ENCODE measurements at places on chromosomes 7 and 10.

GRCh38 chr7:149584530-149584929 lies 86.9 kb upstream of the ZNF746 start:
- no peak for ATAC-seq

DNA sequence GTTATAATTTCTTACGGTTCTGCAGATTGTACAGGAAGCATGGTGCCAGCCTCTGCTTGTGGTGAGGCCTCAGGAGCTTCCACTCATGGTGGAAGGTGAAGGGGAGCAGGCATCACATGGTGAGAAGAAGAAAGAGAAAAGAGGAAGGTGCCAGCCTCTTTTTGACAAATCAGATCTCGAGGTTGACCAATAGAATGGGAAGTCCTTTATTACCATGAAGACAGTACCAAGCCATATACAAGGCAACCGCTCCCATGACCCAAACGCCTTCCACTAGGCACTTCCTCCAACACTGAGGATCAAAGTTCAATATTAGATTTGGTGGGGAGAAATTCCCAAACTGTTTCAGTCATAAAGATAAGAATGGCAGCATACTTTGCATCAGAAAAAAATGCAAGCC lies 502.8 kb downstream of the GLRX3 start:
- no peak for ATAC-seq

DNA sequence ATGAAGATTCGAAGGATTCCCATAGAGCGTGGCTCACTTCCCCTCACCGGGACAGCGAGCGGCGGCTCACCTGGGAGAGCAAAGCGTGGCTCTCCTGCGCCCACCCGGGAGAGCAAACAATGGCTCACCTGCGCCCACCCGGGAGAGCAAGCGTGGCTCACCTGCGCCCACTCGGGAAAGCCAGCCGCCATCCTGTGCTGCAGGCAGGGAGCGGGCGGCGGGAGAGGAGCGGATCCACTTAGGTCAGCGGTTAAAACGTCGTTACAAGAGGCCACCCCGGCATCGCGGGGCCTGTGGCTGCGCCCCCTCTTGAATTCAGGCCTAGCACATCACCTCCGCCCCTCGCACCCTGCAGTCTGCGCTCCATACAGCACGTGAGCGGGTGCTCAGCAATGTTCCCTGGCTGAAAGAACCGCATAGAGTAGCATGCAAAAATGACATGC lies 461 bp upstream of the FIGNL1 start:
- ATAC-seq: peak; percentile 3

GRCh38 chr7:69232445-69233376 lies 365.6 kb upstream of the AUTS2 start:
- ATAC-seq: no peak

DNA sequence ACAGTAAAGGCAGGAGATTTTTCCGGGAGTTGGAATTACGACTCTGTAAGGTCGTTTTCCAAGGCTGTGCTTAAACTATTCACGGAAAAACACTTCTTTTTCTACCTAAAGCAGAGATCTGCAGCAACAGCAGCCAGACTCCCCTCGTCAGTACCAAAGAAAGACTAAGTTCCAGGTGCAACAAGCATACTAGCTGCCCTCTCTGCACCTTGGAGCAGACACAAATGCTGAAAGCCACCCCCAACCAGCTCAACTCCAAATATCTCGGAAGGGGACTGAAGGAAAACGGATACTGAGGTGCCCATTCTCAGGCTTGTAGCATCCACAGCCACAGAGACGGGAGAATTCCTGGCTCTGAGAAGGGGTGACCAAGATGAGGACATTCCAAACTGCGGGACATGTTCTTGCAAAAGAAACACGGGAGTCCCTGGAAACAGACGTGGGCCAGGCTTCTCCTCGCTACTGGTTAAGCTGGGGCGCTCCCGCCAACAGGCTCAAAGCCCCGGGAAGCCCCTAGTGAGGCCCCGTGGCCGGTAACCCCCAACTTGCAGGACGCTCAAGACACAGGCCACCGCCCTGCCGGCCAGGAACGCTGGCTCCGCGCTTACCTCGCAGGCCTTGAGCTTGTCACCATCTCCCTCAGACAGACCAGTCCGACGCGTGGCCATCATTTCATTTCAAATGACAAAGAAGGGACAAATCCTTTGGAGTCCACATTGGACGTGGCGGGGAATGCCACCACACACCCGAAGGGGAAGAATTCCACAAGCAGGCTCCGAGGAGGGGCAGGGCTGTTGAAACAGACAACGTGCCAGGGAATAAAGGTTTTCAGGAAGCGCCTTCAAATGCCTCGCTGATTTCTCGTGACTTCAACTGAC lies 2.2 kb downstream of the ARHGAP21 start:
- ATAC-seq: no peak

GRCh38 chr7:5557920-5558401 lies 134.3 kb upstream of the TNRC18 start:
- no peak for ATAC-seq

DNA sequence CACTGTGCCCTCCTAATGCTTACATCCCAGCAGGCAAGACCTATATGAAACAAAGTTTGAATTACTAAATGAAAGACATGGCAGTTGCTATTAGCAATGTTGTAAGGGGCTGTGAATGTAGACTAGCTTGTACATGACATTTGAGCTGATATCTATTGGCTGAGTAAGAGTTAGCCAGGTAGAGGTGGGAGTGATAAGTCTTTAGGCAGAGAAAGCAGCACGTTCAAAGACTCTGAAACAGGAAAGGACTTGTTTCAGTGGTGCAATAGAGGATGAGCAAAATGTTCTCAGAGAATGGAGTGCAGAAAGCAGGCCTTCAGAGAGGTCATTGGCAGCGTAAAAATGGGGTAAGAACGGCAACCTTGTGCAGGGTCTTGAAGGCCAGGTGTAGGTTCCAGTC lies 687.6 kb downstream of the AUTS2 start:
- ATAC-seq: no peak

DNA sequence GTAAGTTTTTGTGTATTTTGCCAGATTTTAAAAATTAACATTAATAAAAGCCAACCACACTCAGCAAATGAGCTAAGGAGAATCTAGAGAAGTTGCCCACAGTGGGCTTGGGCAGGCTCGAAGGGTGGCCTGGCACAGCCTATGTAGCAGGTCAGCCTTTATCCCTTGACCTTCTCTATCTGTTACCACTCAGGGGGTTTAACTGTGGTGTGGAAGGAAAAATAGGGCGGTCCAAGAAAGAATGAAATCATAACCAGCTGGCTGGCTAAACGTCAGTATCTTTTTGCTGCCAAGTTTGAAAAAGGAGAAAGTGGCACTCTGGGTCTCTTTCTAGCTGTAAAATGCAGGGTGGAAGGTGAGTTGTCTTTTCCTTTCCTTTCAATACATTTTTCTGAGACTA lies 130.3 kb upstream of the ASAH2 start:
- no peak for ATAC-seq

GRCh38 chr7:21407796-21408480 lies 19.9 kb upstream of the SP4 start:
- no peak for ATAC-seq
